ENCODE measurements at places on chromosomes 7 and 10. TPM values are rescaled to one million over a fixed set of nuclear protein-coding genes. Genes with fewer than 3 reads are reported as not detected.

- no peak for DNase-seq
Observed at GRCh38 chr7:14850039-14850438, 52.5 kb downstream of the DGKB start.

- DNase-seq = no peak
Observed at GRCh38 chr7:133614251-133614650, 361.4 kb downstream of the EXOC4 start.

- DNase-seq = no peak
Observed at GRCh38 chr7:113521468-113521867, 397.3 kb downstream of the PPP1R3A start.

GRCh38 chr7:117993377-117994003 is 120.2 kb upstream of the CTTNBP2 start:
- DNase-seq = no peak

TAC1 gene
- not detected for polyA plus RNA-seq

NPTX2 gene
- 0.02 TPM for polyA plus RNA-seq

PCGF5 gene
- polyA plus RNA-seq = 13.8 TPM

KIFBP gene
- polyA plus RNA-seq = 38.5 TPM

LBX1 gene
- polyA plus RNA-seq = not detected
